ENCODE measurements at places on chromosomes 3 and 15.
A peak's percentile ranks its signal among the peaks of the same experiment; 100 is the strongest.

- no peak for DNase-seq
These were observed 121.4 kb downstream of the FAM43A start for GRCh38 chr3:194806991-194807630.

- DNase-seq: no peak
These were observed 203.2 kb downstream of the CGGBP1 start for GRCh38 chr3:87855616-87856015.

DNA sequence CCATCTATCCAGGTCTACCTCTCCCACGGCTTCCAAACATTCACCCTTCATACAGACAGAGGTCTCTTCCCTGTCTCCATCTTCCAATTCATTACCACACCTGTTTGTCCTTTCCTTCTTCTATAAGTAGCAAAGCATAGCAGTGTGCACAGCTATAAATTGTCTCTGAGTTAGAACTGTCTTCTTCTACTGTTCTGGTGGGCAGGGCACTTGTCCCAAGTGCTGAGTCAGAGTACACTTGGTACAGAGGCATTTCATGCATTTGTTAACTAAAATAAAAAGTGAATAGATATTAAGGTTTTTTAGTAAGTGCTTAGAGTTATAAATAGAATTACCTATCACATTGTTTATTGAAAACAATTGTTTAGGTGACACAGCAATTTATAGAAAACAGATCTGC lies 150.1 kb upstream of the CCDC54 start:
- no peak for DNase-seq

GRCh38 chr3:190718097-190718496 lies 144.4 kb downstream of the GMNC start:
- DNase-seq: no peak

DNA sequence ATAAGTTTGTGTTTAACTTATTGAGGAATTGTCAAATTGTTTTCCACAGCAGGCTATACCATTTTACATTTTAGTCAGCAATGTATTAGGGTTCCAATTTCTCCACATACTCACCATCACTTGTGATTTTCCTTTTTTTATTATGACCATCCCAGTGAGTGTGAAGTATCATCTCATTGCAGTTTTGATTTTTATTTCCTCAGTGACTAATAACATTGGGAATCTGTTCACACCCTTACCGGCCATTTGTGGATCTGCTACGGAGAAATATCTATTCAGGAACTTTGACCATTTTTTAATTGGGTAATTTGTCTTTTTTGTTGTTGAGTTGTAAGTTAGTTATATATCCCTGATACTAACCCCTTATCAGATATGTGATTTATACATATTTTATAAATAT lies 54.8 kb upstream of the LMCD1 start:
- DNase-seq: no peak

DNA sequence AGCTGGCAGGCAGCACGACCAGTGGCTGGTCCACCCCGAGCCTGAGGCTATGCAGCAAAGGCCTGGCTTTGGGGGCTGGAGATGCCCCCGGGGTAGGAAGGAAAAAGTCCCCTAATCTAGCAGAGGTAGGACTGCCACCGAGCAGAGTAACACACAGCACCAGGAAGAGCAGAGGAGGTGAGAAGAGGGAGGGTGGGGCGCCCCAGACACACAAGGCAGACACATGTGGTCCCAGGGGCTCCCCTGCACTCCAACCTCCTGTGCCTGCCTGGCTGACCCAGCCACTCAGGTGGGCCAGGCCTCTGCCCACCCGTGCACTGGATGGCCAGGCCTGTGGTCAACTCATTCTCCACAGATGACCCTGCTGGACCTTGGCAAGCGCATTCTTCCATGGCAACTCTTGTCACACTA lies 112.4 kb downstream of the ADCY5 start:
- DNase-seq: no peak

GRCh38 chr3:169771497-169772304 lies 1.5 kb upstream of the MYNN start:
- DNase-seq: peak; percentile 88
